ENCODE measurements at places on chromosomes 1 and 21.

- no peak for DNase-seq
Observed at GRCh38 chr1:226490426-226490809, 58.1 kb upstream of the STUM start.

GRCh38 chr1:150115121-150115520 is 34.6 kb upstream of the PLEKHO1 start:
- DNase-seq, result no peak

- peak; percentile 41 for DNase-seq
Observed at GRCh38 chr1:167687919-167688519, 33.8 kb upstream of the MPZL1 start.

DNA sequence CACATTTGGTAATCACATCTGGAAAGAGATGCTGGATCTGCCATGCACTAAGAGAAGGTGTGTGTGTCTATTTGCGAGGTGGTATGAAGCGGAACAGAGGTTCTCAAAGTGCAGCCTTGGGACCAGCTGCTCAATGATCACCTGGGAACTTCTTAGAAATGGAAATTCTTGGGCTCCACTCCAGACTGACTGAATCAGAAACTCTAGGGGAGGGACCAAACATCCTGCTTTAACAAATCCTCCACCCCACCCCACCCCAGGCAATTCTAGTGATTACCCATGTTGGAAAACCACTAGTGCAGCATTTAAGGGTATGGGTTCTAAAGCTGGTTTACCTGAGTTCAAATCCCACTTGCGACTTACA is 143.9 kb upstream of the JUN start:
- DNase-seq, result no peak

DNA sequence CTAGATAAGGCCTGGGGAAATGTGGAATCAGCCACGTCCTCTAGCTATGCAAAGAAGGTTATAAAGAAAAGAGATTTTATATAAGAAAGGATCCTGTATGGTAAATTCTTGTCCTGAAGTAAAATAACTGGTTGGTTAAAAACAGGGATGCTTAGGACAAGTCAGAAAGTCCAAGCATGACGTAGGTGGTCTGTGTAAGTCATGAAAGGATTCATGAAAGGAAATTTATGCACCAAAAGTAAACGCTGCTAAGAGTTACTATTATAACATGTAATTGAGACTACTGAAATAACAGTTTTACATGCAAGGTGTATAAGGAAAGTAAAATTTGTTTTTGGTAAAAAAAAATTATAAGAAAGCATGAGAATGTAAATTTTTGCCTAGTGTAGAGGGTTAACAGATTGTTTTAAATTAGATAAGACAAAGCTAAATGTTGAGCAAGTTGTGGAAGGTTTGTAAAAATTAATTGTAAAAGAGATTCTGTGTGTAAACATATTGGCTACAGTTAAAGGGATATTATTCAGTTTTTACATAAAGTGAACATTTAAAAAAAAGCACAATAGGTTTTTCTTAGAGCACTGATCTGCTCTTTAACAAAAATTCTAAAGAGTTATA is 43.9 kb downstream of the PIGK start:
- DNase-seq, result no peak

DNA sequence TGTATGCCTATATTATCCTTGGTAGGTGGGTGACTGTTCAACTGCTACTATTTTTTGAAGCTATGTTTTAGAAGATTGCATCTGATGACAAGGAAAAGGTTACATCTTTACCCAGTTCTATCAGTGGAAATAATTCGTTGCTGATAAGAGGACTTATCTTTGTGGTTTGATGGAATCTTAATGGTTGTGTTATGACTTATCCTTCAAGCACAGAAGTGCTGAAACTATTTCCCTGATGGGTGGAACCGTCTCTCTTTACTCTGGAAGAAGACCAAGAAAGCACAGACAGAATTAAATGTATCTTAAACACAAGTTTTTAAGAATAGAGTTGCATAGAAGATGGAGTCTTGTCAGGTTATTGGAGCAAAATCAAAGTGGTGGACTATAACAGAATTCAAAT is 437.7 kb upstream of the KAZN start:
- no peak for DNase-seq

DNA sequence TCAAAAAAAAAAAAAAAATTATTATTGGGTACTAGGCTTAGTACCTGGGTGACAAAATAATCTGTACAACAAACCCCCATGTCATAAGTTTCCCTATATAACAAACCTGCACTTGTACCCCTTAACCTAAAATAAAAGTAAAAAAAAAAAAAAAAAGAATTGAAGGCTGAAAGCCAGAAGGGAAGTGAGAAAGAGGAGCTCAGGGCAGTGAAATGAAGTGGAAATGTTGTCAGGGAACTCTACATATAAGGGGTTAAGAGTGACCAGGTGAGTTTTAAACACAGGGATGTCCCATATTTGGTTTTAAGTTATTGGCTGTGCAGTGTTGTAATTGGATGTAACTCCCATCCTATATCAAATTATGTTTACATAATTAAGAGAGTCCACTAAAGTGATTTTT is 85.7 kb upstream of the ABCD3 start:
- DNase-seq, result no peak

DNA sequence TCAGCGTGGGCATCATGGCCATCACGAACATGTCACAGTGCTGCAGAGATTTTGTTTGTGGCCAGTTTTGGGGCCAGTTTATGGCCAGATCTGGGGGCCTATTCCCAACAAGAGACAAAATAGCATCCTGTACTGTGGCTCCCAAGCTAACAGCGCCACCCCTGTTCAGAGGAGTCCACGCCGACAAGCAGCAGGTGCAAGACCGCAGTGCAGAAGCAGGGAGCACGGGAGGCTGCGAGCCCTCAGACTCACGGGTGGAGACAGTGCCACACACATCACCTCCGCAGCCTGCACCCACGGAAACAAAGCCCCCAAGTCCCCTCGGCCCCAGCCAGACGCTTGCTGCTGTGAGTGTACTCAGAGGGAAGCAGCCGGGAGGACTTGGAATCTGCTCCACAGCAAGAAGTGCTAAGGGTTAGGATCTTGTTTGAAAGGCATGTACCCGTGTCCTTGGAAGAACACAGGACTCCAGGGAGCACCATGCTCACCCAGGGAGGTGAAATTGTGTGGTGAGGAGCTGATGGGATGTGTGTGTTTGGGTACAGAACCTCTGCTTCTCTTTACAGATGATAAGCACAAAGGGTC is 7.1 kb downstream of the TCP10L start:
- DNase-seq, result no peak

DNA sequence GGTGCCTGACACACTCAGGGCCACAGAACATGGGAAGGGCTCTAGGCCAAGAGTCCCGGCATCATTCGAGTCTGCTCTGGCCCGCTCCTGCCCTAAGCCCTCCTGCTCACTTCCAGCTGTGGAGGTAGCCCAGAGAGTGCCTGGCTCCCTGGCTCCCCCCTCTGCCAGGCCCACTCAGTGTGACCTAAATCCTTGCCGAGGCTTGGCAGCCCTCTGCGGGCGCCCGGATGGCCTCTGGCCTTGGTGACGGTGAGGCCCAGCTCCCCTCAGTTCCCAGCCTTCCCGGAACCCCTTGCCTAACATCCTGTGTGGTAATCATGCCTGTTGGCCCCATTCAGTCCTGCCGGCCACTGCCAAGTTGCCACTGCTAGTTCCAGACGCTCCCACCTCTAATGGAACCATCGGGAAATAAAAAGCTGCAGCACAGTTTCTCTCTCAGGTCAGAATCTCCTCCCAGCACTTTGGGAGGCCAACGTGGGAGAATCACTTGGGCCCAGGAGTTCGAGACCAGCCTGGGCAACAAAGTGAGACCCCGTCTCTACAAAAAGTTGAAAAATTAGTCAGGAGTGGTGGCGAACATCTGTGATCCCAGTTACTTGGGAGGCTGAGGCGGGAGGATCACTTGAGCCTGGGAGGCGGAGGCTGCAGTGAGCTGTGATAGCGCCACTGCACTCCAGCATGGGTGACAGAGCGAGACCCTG is 1.2 kb upstream of the H6PD start:
- DNase-seq, result no peak

DNA sequence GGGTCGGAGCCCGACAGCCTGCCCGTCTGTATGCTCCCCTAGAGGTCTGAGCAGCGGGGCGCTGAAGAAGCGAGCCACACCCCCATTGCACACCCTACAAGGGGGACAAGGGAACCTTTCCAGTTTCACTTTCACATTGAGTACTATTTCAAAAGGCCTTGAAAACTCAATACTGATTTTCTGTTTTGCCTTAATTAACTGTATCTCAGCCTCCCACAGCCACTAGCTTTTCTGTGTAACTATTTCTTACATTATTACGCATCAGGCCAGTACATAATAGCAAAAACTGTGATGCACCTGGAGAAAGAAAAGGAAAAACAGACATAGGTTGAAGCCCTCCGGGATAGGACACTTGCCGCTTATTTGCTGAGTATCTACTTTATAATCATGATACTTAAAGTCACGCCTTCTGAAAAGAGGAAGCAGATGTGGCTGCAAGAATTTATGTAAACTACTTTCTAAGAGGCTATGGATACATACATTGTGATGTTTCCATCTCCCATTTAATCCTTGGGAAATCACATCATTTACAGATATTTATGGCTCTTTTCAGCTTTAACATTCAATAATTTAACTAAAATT is 1719.5 kb downstream of the MRPL39 start:
- no peak for DNase-seq

DNA sequence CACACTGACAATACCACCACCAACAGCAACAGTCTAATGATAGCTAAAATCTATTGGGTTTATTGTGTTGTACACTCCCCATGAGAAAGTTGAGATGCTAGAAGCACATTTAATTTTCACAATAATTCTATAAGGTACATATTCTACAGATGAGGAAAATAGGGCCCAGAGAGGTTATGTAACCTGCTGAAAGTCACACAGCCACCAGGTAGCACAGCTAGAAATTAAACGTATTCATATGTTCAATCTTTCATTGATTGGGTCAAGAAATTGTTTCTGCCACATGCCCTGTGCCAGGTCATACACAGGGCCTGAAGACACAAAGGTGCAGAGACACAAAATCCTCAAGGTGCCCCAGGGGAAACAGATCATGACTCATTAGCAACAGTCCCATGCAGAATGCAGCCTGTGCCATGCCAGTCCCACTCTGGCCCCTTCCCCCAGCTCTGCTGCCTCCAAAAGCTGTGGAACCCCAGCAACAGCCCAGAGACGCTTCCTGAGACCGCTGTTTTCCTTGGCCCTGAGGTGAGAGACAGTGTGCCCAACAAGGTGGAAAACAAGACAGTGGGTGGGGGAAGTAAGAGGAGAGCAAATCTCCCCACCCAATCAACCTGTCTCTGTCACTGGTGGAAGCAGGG is 32.1 kb downstream of the GJA4 start:
- no peak for DNase-seq

DNA sequence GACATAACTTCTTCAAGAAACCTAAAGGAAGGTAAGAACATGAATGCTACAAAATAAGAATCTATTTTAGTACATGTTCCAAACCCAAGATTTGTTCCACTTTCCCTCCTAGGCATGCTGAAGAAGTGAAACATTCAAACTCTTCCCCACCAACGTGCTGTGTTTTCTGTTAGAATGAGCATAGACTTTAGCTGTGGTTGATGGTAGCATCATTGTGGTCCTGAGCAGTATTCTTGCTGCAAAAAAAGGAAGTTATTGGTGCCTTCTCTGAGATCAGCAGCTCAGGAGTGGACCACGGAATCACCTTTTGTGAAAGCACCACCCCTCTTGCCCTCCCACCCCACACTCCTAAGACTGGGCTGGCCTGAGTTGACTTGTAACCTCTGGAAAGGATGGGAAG is 100.4 kb upstream of the POGK start:
- DNase-seq, result no peak

GRCh38 chr1:22651941-22652856 is 837 bp upstream of the C1QB start:
- DNase-seq, result no peak

DNA sequence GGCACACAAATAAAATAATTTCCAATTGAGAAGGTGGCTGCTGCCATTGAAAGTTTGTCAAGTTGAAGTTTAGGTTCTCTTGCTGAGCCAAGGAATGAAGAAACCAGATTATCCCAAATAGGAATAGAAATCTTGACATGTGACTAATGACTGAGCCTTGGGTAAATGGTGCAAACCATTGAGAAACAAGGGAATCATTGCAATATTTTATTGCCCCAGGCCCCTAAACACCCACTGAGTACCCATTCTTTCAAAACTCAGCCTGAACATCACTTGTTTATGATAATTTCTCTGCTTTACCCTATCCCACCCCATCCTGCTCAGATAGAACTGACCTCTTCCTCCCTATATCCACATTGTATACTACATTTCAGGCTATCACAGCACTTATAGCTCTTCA is 46.6 kb upstream of the VTCN1 start:
- DNase-seq, result no peak

- no peak for DNase-seq
Observed at GRCh38 chr1:225651872-225652728, 823 bp downstream of the ENAH start.

DNA sequence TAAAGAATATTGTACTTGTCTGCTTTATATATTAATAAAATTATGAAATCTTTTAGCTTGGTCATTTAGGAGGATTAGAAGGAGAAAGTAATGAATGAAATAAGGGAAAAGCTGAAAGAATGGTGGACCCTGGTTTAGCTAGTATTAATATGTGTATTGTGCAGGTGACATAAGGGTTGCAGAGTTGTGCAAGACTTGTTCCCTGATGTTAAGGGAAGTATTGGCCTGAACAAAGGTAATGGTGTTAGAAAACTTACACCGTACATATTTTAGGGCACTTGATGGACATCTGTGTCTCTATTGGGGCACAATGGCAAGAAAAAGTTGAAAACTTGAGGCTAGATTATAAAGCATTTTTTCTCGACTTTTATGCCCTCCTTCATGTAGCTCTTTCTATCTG is 32.2 kb downstream of the SOAT1 start:
- no peak for DNase-seq

DNA sequence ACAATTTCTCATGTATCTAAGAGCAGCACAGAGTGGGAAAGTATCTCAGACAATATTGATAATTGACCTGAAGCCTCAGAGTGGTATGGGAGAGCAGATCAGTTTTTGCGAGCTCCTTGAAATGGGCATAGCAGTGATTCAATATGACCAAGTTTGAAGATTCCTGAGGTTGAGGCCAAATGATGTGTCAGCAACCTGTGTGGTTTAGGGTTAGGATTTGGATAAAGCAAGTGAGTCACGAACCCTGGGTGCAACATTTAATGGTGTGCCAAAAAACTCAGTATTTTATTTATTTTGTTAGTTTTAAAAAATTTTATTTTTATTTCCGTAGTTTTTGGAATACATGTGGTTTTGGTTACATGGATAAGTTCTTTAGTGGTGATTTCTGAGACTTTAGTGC is 92.5 kb upstream of the C21orf91 start:
- no peak for DNase-seq

GRCh38 chr21:15531986-15532385 is 197.8 kb upstream of the USP25 start:
- DNase-seq, result no peak

GRCh38 chr1:15016526-15016925 is 137.0 kb upstream of the TMEM51 start:
- DNase-seq, result no peak

Data from GOT3 (cell line).